GM19239 (cell line): ENCODE measurements at places on chromosomes 1 and 21.

DNA sequence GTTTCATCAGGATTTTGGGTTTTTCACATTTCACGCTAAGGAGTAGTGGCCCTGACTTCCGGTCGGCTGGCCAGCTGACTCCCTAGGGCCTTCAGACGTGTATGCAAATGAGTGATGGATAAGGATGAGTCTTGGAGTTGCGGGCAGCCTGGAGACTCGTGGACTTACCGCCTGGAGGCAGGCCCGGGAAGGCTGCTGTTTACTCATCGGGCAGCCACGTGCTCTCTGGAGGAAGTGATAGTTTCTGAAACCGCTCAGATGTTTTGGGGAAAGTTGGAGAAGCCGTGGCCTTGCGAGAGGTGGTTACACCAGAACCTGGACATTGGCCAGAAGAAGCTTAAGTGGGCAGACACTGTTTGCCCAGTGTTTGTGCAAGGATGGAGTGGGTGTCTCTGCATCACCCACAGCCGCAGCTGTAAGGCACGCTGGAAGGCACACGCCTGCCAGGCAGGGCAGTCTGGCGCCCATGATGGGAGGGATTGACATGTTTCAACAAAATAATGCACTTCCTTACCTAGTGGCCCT is 23.1 kb upstream of the TNFRSF1B start:
- DNase-seq = no peak

- no peak for DNase-seq
Measured at GRCh38 chr1:68745451-68745850, 248.6 kb upstream of the DEPDC1 start.

DNA sequence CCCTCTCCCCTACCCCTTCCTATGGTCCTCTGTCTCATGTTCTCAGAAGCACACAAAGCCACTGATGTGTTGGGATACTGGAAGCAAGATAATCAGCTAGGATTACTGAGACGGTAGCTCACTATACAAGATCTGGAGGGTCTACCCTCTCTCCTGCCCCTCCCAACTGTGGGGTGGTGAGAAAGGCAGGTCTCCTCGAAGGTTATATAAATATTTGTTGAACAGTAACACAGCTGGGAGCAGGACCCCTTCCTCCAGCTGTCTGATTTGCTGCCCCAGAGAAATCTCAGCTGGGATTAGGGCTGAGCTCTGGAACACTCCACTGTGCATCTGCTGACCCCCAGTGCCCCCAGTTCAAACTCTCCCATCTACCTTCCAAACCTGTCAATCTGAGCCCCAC is 94.2 kb upstream of the IPO9 start:
- no peak for DNase-seq

GRCh38 chr1:223339861-223340260 is 24.1 kb downstream of the SUSD4 start:
- DNase-seq = no peak

DNA sequence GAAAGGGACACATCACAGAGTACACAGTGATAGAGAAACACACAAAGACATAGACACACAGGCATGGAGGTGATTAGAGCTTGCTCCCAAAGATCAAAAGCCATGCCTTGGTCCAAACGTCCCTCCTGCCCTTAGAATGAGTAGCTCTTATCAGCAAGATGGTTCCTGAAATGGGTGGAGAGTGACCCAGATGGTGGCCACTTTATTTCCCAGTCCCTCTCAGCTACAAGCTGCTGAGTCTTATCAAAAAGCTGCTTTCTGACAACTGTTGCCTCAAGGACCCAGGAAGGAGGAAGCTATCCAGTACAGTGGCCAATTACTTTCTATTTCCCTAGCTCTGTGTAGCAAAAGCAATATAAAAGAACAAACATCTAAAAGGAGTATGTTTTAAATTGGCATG is 7.7 kb upstream of the CLCA1 start:
- DNase-seq = no peak

DNA sequence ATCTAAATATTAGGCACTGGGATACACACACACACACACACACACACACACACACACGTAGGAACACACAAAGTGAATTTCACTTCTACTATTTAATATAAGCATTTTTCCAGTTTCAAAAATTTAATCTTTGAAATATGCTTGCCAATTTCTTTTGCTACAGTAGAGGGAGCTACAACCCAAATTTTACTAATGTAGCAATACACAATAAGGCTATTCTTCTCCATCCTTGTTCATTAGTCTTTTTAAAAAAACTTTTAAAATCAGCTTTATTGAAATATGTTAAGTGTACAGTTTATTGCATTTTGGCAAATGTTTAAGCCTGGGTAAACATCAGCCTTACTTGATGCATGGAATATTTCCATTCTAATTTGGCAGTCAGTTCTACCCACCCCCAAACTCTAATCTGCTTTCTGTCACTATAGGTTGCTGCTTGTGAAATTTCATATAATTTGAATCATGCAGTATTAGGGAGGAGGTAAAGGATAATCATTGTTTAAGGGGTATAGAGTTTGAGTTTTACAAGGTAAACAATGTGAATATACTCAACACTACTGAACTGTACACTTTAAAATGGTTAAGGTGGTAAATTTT is 93.0 kb upstream of the TENT5C start:
- no peak for DNase-seq

- DNase-seq = no peak
Measured at GRCh38 chr1:33930346-33931110, 66.6 kb downstream of the HMGB4 start.
